ENCODE measurements at places on chromosomes 5 and 9. TPM values are rescaled to one million over a fixed set of nuclear protein-coding genes. Genes with fewer than 3 reads are reported as not detected.

DNA sequence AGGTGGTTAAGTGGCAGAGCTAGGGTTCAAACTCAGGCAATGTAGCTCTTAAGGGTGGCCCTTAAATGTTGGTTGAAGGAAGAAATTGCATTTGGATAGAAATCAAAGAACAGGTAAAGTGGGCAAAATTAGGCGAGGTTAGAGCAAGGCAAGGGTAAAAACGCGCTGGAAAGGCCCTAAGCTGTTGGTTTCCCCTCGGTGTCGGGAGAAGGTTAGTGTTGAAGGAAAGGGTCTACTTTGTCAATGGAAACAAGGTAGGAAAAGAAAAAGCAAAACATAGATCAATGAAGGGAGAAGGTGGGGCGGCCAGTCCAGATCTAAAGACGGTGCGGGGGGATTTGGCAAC is 431 bp downstream of the FASTKD3 start:
- no peak for DNase-seq

- DNase-seq = no peak
Measured at GRCh38 chr9:71285191-71285656, 163.8 kb upstream of the TRPM3 start.

Gene POLR3G
- total RNA-seq = 5.6 TPM

Gene PPP3R2
- total RNA-seq = not detected

Gene PFN3
- not detected for total RNA-seq

Data from sciatic nerve (tissue), 2 donors.